Kidney tubule cell (primary cell): ENCODE measurements at places on chromosomes 12 and 14.

- peak; percentile 16 for DNase-seq
Observed at GRCh38 chr12:119835068-119835467, 42.1 kb downstream of the CIT start.

DNA sequence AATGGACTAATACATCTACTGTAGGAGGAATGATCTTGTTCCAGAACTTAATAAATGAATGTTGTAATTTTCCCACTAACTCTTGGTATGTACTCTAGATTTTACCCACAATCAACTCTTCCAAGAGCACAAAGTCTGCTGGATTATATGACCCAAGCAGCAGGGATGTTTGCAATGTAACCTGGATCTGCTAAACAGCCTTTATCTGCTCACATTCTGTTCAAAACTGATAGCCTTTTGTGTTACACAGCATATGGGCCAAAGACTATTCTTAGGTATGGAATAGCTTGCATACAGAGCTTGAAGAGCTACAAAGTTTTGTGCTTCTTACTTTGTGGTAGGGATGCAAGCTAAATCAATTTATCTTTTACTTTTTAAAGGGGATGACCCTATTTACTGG, 213.7 kb upstream of the DCN start:
- DNase-seq, result no peak

DNA sequence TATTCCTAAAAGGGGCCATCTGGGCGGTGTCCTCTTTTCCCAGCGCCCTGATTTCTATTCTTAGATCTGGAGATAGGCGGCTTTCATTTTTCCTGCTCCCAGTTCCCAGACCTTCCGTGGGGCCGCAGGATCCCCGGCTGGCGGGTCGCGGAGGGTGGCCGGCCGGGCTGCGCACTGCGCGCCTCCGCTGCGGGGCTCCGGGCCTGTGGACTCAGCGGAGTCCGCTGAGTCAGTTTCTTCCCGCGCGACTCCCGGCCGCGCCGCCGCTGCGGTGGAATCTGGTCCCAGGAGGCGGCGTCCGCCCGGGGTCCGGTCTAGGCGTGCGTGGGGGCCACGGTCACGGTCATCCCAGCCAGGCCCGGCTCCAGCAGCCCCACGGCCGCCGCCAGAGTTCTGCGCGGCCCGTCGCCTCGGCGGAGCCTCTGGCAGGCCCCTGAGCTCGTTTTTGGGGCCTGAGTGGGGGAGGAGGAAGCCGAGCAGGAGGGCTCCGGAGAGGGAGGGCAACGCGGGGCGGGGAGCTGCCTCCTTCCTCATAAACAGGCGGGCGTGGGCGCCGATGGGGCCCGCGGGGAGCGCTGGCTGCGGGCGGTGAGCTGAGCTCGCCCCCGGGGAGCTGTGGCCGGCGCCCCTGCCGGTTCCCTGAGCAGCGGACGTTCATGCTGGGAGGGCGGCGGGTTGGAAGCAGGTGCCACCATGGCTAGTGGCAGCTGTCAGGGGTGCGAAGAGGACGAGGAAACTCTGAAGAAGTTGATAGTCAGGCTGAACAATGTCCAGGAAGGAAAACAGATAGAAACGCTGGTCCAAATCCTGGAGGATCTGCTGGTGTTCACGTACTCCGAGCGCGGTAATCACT, at the start of gene LRRK2:
LRRK2 (plus strand) TSS at position 559 of the 853 bp plus-strand sequence; CDS start at position 694, 135 bp downstream.
- DNase-seq, result peak; percentile 74

DNA sequence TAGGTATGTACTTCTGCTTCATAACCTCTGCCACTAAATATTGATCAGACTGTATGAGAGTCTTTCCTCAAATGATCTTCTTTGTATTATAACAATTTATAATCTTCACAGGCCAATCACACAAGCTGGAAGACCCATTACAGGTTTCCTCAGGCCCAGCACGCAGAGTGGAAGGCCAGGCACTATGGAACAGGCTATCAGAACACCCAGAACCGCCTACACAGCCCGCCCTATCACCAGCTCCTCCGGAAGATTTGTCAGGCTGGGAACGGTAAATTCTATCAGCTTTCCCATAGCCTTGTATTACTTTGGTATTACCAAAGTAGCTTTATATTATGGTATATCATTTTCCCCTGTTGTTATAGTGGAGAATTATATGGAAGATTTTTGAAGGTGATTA, 16.5 kb downstream of the TTC8 start:
- no peak for DNase-seq

GRCh38 chr12:103834942-103835341, 6.1 kb downstream of the NT5DC3 start:
- DNase-seq, result no peak

GRCh38 chr12:101935890-101936746, 58.7 kb downstream of the DRAM1 start:
- DNase-seq, result no peak

- no peak for DNase-seq
Observed at GRCh38 chr14:103095210-103095778, 769 bp downstream of the EXOC3L4 start.

DNA sequence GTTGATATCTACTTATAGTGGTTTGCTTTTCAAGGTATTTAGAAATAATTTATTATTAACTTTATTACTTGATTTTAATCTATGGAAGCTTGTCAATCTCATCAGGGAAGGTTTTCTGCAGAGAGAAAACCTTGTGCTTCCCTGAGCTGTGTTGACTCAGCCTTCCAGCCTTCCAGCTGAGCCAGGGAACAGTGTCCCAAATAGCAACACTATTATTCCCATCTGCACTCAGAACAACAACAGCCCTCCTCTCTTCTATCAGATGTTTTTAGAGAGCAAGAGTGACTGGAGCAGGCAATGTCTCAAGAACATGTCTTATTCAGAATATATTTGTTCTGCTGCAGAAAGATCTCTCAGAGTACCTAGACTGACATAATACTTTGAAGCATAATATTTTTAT, 389.9 kb upstream of the GARIN6 start:
- no peak for DNase-seq

DNA sequence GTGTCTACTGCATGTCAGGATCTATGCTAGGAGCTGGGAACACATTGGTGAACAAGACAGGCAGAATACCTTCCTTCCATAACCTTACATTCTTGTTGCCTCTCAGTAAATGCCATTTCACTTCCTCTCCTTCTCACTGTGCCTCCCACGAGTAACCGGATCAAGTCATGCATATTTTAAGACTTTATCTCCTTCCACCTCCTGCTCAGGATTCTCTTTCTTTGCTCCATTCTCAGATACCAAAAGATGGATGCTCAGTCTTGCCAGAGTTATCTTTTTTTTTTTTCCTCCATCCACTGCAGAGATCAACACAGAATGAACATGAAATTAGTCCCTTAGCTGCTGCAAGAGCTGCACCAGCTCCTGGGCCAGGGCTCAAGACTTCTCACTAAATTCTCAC, 20.0 kb upstream of the APPL2 start:
- DNase-seq, result no peak

DNA sequence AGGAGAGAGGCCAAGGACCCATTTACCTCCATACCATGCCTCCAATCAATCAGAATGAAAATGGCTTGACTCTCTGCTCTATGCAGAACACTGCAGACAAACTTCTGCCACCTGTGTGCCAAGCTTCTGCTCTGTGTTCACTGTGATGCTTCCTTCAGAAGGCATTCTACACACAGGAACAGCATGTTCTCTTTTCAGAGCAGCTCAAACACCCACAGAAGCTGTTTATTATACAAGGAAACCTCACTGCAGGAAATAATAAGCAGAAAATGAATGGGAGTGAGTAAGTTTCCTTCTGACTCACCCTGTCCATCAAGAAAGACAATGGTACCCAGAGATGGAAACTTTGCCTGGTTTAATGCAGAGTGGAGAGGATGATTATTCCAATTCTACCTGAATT, 2.4 kb upstream of the ESR2 start:
- DNase-seq, result peak; percentile 70

- peak; percentile 55 for DNase-seq
Observed at GRCh38 chr12:100827901-100828520, 33.4 kb downstream of the ANO4 start.

- peak; percentile 26 for DNase-seq
Observed at GRCh38 chr12:26631846-26632245, 201.1 kb downstream of the ITPR2 start.

- DNase-seq, result no peak
Observed at GRCh38 chr12:104315326-104316224, 12.0 kb downstream of the EID3 start.

DNA sequence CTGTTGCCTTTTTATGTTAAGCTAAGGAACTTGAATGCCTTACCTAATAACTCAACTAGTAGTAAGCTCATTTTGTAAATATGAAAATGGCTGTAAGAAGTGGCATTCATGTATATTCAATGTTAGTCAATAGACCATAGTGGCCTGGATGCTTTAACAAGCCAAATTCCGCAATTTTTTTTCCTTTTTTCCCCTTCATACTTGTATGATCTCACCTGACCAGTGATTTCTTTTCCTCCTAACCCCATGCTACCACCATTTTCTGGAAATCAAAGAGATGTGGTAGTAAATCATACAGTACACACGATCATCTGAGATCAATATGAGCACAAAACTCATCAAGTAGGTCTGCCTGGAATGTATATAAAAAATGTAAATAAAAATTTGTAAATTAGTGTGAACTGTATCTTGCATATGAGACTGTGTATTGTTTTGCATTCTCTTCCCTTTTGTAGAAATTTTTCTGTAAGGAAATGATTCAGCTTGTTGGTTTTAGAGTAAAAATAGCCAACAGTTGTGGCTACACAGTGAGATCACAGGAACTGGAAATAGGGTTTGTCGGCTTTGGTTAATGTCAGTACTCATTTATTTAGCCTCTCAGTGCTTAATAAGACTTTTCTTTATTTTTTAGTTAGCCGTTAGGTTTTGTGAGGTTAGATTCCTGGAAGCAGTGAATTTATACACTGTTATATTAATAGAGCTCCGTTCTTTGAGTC, 62.5 kb downstream of the ETNK1 start:
- DNase-seq, result peak; percentile 57

GRCh38 chr12:48160807-48161206, 3.5 kb upstream of the ASB8 start:
- no peak for DNase-seq

GRCh38 chr12:92539976-92540781, 162.6 kb upstream of the PLEKHG7 start:
- peak; percentile 57 for DNase-seq

GRCh38 chr12:121793440-121793837, at the start of gene RHOF:
Gene RHOF (minus strand): TSS chr12:121793688. CDS start chr12:121793633, 55 bp downstream.
- peak; percentile 73 for DNase-seq

- no peak for DNase-seq
Observed at GRCh38 chr12:131042834-131043245, 89.1 kb downstream of the ADGRD1 start.

DNA sequence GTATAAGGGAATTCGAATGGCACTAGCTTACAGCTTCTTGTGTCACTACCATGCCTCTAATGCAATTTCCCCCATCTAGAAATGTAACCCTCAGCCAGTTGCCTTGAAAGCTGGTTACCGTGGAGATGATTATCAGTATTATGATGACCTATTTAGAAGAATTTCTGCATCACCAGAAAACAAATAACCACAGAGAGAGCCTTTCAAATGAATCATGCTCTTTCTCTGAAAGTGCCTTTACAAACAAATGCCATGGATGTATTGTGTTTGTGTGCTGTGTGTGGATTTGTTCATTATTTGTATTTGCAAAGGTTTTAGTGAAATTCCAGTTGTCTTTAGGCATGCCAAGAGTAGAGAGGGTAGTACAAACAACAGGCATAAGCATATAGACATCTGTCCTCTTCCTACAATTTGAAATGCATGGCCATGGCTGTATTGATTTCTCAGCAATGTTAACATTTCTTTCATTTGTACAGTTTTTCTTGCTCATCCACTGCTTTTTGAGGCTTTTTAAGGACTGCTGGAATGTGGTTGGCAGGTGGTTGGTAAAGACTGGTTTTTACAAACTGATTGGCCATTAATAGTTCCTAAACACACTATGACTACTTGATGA, 266.5 kb downstream of the PAWR start:
- peak; percentile 97 for DNase-seq
